ENCODE measurements at places on chromosomes 1 and 21.

DNA sequence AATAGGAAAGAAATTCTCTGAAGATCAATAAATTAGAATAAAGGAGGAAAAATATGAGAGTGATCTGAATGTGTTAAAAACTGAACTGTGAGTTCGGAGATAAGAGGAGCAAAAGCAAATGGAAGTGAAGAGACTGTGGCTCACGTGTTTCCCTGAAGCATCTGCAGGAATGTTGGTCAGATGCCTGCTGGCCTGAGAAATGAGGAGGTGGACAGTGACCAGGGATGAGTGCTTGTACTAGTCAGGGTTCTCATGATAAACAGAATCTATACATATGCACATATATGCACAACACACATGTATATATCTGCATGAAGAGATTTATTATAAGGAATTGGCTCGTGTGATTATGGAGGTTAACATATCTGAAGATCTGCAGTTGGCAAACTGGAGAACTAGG is 103.4 kb upstream of the TIAM1 start:
- DNase-seq: no peak

- no peak for DNase-seq
Observed at GRCh38 chr1:100585786-100586185, 47.8 kb downstream of the GPR88 start.

DNA sequence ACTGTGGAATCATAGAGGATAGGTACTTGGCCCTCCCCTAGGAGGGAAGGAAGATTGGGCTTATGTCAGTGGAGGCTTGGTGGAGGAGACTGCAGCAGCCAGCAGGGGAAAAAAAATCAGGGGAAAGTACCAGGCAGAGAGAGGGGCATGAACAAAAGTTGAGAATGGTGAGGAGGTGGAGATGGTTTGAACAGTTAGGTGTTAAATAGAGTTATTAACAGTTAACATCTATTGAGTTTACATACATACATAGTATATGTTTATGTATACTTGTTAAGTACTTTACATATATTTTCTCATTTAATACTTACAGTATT is 136.5 kb upstream of the HNRNPU start:
- DNase-seq: no peak

- no peak for DNase-seq
Observed at GRCh38 chr1:228037401-228038386, 30.9 kb downstream of the WNT3A start.

- no peak for DNase-seq
Observed at GRCh38 chr1:62362061-62362917, 43.1 kb upstream of the KANK4 start.

DNA sequence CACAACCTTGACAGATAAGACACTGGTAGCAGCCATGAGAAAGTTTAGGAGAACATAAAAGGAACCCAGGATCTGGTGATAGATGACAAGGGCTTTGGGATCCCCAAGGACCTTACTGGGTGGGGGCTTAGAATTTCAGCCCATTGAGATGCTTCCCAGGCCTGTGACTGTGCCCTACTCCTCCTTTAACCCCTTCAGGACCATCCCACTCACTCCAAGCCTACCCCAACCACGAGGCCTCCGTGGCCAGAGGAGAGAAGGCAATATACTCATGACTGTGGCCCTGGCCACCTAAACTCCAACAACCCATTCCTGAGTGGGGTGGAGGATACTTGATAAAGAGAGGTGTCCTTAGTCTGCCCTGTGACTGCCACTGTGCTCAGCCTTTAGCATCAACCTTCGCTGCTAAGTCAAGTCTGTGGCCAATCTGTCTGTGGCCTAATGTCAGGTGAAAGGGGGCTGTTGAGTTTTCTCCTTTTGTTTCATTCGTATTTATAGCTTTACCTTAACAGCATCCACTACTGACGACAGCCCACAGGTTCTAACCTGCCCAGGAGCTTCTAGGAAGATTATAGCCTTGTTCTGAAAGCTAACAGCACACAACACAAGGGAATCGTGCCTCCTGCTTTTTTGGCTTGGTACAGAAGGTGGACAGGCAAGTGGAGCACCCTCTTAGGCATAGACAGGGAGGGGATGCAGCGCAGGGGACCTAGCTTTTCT is 16.9 kb upstream of the BCAR3 start:
- no peak for DNase-seq

- DNase-seq: no peak
Observed at GRCh38 chr21:36325373-36326010, 5.5 kb downstream of the MORC3 start.

GRCh38 chr1:165695031-165695430 is 3.3 kb downstream of the ALDH9A1 start:
- no peak for DNase-seq

- no peak for DNase-seq
Observed at GRCh38 chr1:207825409-207825695, 73.5 kb downstream of the CD46 start.

- DNase-seq: no peak
Observed at GRCh38 chr1:172668097-172668496, 9.2 kb downstream of the FASLG start.
